ENCODE measurements at places on chromosomes 4 and X.

DNA sequence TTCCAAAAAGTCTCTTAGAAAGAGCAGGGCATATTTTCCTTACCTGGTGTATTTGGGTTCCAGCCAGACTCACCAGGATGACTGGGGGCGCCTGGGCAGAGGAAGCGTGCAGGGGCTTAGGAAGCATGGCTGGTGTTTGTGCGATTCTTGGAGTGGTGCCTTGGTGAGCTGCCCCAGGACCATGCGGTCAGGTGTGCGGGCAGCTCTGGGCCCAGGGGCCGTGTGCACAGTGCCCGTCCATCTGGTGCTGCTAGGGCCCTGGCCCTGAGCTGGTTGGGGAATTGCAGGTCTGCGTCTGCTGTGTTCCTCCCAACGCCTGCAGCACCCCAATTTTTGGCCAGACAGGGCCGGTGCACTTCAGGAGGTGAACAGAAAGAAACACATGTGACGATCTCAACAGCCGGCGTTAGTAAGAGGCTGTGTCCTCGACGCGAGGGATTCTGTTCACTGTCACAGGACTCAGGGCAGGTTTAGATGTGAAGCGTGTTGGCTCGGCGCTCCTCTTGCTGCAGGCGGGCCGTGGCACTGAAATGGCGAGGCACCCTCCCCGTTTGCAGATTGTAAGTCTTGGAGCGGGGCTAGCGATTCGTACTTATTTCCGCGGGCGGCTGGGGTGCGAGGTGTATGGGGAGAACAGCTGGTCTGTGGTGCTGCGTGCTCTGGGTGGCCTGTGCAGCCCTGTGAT is 15.2 kb downstream of the RGS12 start:
- no peak for DNase-seq

- DNase-seq = no peak
These were observed 112.7 kb downstream of the CLNK start for GRCh38 chr4:10571909-10572308.

- no peak for DNase-seq
These were observed 32.1 kb downstream of the ABLIM2 start for GRCh38 chr4:8126523-8126922.

- no peak for DNase-seq
These were observed 4.0 kb downstream of the LAP3 start for GRCh38 chr4:17580969-17581368.

DNA sequence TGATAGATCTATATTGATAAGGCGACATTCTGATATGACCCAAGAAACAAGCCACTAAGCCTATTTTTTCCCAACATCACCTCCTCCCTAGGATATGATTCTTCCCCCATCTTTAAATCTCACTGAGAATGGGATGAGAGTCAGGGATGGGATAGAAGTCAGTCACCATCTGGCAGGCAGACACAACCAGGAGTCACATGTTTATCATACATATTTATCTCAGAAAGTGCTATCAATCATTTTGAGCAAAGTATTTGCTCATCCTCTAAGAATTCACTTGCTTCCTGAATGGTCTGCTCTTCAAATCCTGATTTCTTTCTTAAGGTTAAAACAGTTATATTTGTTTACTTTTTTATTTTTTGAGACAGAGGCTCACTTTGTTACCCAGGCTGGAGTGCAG is 20.3 kb downstream of the DNAAF6 start:
- no peak for DNase-seq

- DNase-seq = no peak
These were observed 82.6 kb downstream of the ANXA3 start for GRCh38 chr4:78634011-78634664.

DNA sequence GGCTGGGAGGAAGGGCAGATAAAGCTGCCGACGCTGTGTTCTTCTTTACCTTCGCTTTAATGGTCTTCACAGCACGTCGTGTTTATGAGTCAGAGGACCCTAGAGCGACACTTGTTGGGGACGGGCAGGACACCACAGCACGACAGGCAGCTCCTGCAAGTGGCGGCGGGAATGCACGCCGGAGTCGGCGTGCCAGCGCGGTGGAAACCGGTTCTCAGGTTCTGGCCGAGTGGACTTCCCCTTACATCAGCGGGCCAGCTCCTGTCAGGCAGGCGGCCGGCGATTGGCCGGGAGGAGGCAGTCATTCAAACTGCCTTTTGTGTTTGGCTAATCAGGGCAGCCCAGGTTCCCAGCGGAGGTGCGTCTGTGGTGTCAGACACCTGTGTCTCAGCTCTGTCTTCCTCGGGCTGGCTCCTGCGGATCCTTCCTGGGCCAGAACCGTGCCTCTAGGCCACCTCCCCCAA is 150.9 kb downstream of the SHROOM3 start:
- peak; percentile 1 for DNase-seq

GRCh38 chr4:15778289-15779241 is at the start of gene CD38:
TSS of gene CD38 (plus strand) at chr4:15778328. CDS start at chr4:15778415, 87 bp downstream.
- DNase-seq = peak; percentile 65

DNA sequence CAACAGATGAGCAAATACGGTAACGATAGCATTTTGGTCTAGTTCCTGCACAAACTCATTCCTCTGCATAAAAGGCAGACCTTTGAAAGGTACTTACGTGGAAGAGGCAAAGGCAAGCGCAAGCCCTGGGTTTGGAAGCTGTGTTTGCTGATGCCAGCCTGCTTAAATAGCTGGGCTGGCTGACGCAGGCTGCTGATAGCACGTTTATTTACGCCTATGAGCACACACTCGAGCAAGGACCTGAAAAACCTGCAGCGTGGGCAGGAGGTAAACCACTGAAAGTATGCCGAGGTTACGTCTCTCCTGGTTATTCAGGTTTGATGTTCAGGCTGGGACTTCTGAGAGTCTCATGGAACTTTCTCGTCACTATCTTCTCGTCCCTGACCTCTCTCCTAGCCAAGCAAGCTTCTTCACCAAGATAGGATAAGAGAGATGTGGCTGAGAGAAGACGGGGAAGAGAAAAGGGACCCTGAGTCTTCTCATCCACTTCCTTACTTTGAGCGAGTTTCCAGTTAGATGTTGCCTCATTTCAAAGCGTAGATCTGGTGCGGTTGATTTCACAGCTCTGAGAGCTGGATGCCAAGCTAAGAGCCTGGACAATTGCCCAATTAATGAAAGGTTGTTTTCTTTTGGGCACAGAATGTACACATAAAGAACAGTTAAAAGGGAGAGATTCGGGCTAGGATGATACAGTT is at the start of gene HOPX:
HOPX (minus strand) TSS at position 139 of the 695 bp plus-strand sequence. CDS start 23,480 bp downstream, outside the sequence.
- DNase-seq = peak; percentile 39

GRCh38 chrX:25191403-25191802 is 175.6 kb upstream of the ARX start:
- no peak for DNase-seq

- no peak for DNase-seq
These were observed 125.4 kb upstream of the CXorf66 start for GRCh38 chrX:140090800-140091124.

DNA sequence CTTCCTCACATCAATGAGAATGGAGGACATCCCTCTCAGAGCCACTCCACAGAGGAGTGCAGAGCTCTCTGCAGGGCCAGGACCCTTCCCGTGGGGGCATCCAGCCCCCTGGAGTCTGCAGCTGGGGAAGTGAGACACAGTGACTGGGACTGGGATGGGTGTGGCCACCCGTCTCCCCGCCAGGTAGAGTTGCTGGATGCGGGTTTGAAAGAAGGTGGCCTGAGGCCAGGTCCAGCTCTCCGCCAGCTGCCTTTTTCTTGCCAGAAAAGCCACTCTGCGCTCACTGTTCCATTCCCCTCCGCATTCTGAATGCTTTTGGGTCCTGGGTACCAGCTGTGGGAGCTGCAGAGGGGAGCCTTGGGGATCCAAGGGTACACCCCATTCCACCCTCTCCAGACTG is 82.6 kb downstream of the ABLIM2 start:
- DNase-seq = no peak

DNA sequence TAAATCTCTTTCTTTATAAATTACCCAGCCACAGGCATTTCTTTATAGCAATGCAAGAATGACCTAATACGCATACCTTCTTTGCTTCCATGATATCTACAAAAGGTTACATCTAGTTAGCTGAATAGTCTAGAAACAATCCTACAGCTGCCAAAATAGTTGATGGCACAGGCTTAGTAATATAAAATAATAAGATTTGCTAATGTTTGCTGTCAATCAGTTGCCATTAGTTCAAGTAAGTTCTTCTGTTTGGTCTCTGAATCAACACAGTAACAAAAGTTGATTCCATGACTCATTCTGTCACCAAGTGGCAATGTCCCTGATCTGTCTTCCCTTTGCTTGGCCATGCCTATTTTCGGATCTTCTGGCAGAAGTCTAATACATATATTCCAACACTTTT is 470.2 kb downstream of the SPRY1 start:
- no peak for DNase-seq

DNA sequence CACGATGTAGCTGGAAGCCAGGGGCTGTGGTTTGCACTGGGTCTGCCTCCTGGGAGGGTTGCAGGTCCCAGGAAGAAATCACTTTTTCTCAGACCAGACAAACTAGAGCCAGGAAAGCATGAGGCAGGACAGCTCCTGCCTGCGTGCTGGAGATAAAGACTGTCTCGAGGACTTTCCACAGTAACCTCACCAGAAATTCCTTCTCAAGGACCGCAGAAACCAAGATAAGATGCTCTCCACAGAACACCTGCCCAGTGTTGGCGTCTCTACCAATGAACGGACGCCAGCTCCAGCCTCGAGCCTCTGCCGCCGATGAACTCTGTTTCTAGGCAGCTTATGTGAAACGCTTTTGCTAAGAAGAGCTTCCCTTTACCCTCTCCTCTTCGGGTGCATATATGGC is 76.9 kb upstream of the AFAP1 start:
- DNase-seq = no peak

DNA sequence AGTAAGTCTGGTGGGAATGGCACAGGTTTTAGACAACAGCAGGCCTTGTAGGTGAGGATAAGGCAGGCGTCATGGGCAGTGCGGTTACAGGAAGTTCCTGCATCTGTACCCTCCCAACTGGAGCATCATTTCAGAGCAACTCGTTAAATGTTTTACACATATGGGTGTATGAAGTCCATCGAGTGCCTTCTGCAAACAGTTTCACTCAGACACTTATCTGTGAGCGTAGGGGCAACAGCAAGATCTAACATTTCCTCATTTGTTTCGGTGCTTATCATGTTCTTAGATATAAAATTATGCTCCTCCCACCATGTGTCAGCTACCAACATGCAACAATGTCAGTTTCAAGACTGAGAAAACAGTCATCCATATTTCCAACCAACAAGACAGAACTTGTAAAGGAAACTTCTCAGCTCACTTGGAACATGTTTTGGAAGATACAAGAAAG is 69.9 kb downstream of the ELOVL6 start:
- no peak for DNase-seq

DNA sequence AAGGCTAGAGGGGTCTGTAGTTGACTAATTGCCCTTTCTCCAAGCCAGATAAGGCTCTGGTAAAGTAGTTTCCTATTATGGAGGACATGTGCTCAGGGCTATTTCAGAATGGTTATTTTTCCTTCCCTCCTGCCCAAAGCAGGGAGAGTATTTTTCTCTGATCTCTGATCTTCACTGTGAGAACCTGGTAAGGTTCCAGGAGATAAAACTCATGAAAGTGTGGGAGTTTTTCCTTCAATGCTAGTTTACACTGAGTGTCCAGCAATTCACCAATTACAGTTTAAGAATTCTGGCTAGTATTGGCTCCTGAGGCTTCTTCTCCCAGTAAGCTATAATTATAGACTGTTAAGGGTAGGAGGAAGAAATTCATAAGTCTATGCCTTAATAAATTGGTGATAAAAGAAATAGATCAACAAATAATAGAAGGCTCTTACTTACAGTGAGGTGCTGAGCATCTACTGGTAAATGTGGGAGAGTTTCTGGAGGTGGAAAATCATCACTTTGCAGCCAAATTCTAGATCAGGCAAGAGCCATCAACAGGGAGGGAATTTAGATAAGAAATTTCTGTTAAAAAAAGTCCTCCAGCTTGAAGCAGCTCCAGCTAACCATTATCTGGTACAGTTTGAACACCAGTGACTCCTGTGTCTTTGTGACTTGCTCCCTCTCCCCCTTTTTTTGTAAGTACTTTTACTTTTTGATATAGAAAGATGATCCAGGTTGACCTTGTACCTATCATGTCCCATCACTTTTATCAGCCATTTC is 30.9 kb downstream of the CASP6 start:
- DNase-seq = no peak

- no peak for DNase-seq
These were observed 59.4 kb upstream of the PRKG2 start for GRCh38 chr4:81274460-81274859.

- peak; percentile 56 for DNase-seq
These were observed 30.4 kb upstream of the CPLX1 start for GRCh38 chr4:856225-856901.

GRCh38 chr4:159238631-159239030 is 135.8 kb downstream of the RAPGEF2 start:
- DNase-seq = no peak

DNA sequence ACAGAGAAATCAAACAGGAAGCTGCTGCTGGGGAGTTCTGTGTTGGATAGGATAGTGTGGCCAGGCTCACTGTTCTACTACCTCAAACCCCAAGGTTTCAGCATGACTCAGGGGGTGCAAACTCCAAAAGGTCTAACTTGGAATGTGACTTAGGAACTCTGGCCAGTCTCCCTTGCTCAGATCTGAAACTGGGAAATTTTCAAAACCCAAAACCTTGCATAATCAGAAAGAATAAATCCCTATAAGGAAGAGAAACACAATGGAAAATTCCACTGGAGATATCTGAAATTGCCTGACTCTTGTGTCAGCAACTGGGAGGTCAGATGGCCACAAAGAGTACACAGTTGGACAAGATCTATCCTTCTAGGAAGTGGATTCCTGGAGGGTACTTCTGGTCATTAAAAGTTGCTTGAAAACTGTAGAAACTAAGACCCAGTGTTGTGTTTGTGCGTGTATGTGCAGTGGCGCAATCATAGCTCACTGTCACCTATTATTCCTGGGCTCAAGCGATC is 58.0 kb downstream of the PPEF2 start:
- no peak for DNase-seq

GRCh38 chrX:2715066-2715600 is 24.0 kb downstream of the CD99 start:
- DNase-seq = no peak

GRCh38 chrX:9765072-9765736 is 443 bp downstream of the GPR143 start:
- DNase-seq = no peak

- DNase-seq = no peak
These were observed 20.8 kb downstream of the NAT8L start for GRCh38 chr4:2079926-2080325.

DNA sequence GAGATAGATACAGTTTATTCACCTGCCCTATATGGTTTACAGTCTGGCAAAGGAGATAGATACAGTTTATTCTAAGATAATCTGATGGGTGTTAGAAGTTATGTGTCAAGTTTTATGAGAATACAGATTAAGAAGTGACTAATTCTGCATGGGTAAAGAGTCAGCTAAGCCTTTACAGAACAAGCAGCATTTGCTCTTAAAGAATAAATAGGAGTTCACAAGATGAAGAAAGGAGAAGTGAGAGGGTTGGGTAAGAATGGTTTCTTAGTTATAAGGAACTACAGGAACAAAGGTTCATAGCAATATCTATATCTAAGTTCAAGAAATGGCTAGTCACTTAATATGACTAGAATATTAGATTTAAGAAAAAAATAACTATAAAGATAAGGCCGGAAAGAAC is 47.6 kb downstream of the THOC2 start:
- no peak for DNase-seq

- DNase-seq = no peak
These were observed 63.2 kb downstream of the TRMT44 start for GRCh38 chr4:8503801-8504200.
